AG04449 (cell line): ENCODE measurements at places on chromosomes 11 and 22.

DNA sequence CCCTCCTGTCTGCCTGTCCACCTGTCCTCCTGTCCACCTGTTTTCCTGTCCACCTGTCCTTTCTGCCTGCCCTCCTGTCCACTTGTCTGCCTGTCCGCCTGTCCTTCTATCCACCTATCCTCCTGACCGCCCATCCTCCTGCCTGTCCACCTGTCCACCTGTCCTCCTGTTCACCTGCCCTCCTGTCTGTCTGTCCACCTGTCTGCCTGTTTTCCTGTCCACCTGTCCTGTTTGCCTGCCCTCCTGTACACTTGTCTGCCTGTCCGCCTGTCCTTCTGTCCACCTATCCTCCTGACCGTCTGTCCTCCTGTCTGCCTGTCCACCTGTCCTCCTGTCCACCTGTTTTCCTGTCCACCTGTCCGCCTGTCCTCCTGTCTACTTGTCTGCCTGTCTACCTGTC, 682.8 kb downstream of the TBC1D22A start:
- DNase-seq = no peak

GRCh38 chr11:47204637-47204989, 10.2 kb upstream of the DDB2 start:
- no peak for DNase-seq

GRCh38 chr11:132559331-132560036, 972.8 kb downstream of the OPCML start:
- no peak for DNase-seq

GRCh38 chr22:21865041-21865440, 2.4 kb downstream of the MAPK1 start:
- peak; percentile 53 for DNase-seq

- no peak for DNase-seq
Observed at GRCh38 chr11:10117709-10118351, 176.2 kb downstream of the SBF2 start.

- no peak for DNase-seq
Observed at GRCh38 chr22:28096161-28096560, 177.1 kb upstream of the PITPNB start.

DNA sequence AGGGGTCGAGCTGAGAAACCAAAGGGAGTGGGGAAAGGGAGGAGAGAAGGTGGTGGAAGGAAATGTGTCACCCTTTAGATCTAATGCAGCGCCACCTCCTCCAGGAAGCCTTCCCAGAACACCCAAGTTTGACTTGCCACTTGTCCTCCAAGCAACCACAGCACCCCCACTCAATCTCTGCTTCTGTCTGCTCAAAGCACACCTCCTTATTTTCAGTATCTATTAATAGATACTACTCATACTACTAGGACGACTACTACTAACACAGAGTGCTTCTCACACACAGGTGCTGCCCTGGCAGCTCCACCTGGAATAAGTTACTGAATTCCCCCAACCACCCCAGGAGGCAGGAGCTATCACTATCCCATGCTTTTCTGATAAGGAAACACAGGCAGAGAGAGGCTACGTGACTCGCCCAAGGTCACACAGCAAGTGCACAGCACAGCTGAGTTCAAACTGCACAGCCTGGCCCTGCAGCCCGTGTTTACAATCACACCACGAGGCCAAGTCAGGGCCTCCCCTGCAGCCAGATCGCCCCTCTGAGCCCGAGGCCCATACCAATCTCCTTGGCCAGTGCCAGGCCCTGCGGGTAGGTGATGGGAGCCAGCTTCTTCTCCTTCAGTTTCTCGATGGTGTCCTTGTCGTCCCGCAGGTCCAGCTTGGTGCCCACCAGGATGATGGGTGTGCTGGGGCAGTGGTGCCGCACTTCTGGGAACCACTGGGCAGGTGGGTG, 13.2 kb downstream of the RAC2 start:
- no peak for DNase-seq

GRCh38 chr11:122112470-122113365, 3.3 kb downstream of the BLID start:
- no peak for DNase-seq

DNA sequence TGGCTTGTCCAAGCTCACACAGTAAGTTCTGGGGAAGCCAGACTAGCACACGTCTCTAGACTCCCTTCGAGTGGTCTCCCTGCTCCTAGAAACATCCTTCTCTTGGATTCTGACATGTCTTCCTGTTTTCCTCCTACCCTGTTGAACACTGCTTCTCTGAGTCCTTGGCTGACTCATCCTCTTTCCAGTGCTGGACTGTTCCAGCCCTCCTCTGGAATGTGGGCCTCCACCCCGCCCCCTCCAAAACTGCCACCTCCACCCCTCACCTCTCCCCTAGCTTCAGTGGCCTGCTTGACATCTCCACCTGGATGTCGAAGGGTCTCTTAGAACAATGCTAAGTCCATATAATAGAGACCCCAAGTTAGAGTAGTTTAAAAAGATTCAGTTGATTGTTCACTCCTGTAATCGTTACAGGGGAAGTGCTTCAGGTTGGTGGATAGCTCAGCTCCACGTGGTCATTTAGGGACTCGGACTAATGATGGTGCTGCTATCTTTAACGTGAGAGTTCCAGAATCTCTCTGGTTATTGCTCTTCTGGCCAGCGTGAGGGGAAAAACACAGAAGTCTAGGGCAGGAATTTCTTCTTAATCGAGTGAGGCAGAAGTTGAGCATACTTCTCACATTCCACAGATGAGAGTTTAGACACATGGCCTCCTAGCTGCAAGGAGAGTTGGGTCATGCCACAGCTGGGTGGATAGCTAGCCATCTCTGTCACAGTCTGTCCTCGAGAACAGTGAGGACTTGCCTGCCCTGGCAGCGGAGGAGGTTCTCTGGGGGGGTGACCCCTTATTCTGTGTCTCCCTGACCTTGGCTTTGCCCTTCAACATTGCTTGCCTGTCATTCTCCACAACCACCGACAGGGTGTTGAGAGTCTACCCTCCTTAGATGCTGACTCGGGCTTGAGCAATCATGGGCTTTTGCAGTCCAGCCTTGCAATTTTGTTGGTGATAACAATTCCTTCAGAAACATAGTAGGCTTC, 4.7 kb upstream of the C11orf96 start:
- DNase-seq = peak; percentile 59

DNA sequence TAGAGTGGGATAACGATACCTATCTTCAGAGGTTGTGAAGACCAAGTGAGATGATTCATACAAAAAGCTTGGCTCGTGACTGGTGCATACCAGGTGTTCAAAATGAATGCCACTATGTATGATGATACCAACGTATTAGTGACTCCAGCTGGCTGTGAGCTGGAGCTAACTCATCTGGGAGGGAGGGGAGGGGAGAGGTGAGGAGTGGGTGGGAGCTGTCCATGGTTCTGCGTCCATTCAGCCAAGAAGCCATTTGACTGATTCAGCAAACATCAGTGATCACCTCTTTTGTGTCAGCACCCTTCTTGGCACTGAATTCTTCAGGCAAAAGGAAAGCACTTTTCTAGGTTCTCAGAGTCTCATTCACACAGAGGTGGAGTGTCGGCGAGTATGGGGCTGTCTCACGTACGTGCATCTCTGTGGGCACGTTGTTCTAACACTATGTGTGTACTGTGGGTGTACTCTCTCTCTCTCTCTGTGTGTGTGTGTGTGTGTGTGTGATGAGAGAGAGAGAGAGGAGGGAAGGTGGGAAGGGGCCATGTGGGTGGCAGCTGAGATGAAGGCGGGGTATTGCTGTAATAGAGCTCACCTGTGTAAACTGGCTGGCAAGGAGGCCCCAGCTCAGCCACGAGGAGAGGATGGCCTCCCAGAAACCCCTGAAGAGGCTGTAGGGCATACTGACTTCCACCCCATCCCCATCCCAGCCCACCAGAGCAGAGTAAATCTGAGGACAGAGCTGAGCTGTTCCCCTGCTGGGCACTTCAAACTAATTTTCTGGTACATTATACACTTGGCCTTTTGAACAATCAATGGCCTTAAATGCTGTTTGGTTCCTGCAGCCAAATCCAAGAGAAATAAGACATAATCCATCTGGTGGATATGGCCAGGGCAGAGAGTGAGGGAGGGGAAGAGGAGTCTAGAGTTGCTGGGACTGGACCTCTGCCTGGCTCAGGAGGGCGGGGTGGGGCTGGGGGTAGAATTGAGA, 96.1 kb upstream of the THY1 start:
- no peak for DNase-seq
